ENCODE measurements at places on chromosomes 5 and 9.
A peak's percentile ranks its signal among the peaks of the same experiment; 100 is the strongest.

GRCh38 chr9:21558079-21558478 lies 76.0 kb upstream of the IFNE start:
- no peak for DNase-seq

DNA sequence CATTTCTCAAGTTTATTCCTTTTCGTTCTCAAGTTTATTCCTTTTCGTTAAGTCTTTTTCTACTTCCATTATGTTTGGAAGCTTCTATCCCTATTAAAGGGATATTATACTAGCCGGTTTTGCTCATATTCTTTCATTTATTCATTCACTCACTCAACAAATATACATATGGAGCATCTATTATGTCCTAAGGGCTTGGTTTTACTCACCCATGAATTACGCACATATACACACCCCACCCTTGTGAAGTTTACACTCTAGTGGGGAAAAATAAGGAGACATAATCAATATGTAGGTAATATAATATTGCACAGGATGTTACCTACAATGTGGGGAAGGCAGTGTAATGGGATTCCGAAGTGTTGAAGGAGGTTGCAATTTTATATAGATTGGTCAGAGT lies 90.5 kb downstream of the ACTL7B start:
- DNase-seq, result no peak

GRCh38 chr5:80059354-80059980 lies 24.3 kb downstream of the THBS4 start:
- DNase-seq, result no peak

DNA sequence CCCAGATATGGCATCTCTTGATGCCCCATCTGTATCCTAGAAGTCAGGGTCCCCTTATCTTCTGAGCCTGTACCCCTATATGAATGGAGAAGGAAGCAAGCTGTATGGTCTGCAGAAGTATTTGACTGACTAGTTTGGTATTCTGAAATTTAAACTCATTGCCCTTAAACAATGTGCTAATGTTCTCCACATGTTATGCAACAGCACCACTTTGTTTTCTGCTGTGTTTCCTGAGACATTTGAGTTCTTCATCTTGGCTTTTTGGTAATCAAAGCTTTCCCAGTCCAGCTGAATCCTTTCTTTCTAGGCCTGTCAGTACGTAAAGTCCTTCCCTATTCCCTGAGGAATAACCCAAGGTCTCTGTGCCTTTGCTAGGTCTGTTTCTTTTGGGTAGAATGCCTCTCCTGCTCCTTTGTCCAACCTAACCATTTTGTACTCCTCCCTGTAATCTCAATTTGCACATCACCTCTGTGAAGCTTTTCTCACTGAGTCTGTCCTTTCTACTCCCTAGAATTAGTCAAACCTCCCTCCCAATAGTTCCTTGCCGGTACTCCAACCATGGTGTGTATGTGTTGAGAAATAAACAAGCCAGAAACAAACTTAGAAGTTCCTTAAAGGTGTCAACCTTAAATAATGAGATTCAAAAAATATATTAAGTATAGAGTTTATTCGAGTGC lies 72.1 kb upstream of the HSPB3 start:
- DNase-seq, result no peak

- no peak for DNase-seq
Measured at GRCh38 chr9:132776268-132776667, 101.8 kb downstream of the AK8 start.

DNA sequence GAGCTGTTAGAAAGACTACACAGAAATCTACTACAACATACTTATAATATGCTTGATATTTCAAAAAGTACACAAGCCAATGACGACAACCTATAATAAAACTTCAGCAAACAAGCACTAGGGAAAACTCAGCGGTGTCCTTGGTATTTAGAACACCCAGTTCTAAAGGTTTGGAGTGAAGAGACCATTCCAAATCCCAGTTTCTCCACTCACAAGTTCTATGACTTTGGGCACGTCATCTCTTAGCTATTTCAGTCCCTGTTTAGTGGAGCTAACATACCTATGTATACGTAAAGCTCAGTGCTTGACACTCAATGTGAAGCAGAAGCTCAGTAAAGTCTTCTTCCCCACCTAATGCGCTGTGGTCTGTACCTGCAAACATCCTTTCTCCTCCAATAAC lies 52.8 kb downstream of the MLLT3 start:
- DNase-seq, result no peak

GRCh38 chr5:115683081-115683480 lies 57.2 kb upstream of the TMED7 start:
- DNase-seq, result no peak

DNA sequence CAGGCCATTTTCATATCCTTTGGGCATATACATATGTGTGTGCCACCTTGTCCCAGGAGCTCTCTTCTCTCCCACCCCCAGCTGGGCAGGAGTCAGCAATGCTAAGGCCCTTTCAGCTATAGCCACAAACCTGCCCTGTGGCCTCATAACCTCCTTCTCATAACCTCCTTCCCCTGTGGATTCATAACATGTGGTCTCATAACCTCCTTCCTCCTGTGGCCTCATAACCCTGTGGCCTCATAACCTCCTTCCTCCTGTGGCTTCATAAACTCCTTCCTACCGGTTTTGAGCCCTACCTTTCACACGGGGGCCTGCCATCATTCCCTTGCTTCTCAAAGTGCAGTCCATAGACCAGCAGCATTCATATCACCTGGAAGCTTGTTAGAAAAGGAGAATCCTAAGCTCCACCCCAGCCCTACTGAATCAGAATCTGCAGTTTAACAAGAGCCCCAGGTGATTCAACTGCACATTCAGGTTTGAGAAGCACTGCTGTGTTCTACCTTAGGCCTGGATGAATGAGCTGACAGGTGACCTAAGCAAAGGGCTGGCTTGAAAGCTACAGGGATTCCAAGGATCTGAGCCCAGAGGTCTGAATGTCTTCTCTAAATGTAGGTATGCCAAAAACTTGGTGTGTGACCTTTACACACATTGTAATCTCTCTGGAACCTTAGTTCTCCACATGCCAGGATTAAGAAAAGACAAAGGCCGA lies 41.9 kb upstream of the PLPP6 start:
- no peak for DNase-seq

GRCh38 chr5:6504677-6505415 lies 56.2 kb downstream of the UBE2QL1 start:
- DNase-seq, result no peak

GRCh38 chr5:39262981-39263380 lies 43.6 kb upstream of the FYB1 start:
- no peak for DNase-seq

- peak; percentile 54 for DNase-seq
Measured at GRCh38 chr9:112166176-112167140, 8.6 kb downstream of the SUSD1 start.

- DNase-seq, result no peak
Measured at GRCh38 chr9:93223260-93224180, 39.6 kb downstream of the WNK2 start.

GRCh38 chr9:5767968-5768932 lies 64.7 kb downstream of the ERMP1 start:
- no peak for DNase-seq

- no peak for DNase-seq
Measured at GRCh38 chr5:125061726-125062125, 315.3 kb upstream of the ZNF608 start.

DNA sequence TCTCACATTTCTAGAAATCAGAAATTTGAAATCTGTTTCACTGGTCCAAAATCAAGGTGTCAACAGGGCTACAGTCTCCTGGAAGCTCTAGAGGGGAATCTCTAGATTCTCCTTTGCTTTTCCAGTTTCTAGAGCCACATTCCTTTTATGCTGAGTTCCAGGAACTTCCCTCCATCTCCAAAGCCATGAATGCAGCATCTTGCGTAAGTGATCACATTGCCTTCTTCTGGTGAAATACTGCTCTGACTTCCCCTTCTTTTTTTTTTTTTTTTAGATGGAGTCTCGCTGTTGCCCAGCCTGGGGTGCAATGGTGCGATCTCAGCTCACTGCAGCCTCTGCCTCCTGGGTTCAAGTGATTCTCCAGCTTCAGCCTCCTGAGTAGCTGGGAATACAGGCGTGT lies 23.8 kb downstream of the GDA start:
- no peak for DNase-seq

GRCh38 chr5:178563621-178564020 lies 26.6 kb downstream of the COL23A1 start:
- DNase-seq, result no peak

- DNase-seq, result no peak
Measured at GRCh38 chr9:17648516-17648915, 69.7 kb downstream of the SH3GL2 start.

DNA sequence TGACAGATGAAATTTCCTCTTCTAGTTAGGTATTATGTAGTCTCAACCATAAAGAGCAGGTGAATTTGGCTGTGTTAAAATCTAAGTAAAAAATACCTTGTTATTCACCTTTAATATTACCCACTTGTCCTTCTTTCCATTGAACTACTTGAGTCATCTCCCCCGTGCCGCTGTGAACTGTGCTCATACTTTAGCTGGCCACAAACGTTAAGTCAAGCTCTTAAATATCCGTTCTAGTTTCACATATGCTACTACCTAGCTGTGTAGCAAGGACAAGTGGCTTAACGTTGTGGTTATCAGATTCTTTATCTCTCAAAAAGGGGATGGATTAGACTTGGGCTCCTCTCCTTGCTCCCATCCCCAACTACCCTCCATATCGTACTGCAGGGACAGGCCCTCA lies 110.4 kb downstream of the EFNA5 start:
- no peak for DNase-seq

DNA sequence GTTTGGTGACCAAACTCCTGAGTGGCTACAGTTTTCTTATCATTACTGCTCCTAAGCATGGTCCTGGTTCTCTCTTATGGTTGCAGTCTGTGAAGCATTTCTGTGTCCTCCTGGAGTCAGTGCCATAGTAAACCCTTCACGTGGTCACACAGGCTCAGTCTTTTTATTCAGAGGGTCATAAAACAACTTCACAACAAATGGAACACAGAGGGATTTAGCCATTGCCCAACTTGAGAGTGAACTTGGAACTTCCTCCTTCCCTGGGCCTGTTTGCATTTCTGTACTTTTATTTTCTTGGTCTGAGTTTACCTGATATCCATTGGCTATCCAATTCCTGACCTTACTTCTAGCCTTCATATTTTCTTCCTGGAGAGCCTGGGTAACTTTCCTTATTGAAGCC lies 144.9 kb downstream of the CCDC192 start:
- peak; percentile 20 for DNase-seq

DNA sequence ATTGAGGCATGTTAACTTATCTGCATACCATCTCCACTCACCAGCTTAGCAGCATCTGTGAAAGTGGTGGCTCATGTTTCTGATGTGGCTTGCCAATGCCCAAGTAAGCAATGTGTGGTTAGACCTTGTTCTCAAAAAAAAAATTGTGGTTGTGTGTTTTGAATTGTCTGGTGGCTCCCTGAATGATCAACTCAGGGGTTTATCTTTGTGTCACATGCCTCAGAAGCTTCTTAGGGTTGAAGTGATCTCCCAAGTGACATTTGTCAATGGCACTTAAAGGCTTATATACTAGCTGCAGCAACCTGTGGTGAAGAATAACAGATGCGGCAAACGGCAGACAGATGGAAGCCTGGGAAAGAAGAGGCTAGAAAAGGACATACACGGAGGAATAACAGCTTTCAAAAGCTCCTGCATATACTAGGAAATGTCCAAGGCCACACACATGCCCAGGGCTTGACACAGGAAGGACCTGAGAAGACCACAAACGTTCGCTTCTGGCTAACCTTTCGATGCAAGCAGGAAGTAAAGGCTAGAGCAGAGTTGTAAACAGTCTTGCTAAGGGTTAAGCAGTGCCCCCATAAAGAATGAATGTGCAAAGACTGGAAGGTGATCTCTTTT lies 42.2 kb upstream of the FSD1L start:
- DNase-seq, result no peak

DNA sequence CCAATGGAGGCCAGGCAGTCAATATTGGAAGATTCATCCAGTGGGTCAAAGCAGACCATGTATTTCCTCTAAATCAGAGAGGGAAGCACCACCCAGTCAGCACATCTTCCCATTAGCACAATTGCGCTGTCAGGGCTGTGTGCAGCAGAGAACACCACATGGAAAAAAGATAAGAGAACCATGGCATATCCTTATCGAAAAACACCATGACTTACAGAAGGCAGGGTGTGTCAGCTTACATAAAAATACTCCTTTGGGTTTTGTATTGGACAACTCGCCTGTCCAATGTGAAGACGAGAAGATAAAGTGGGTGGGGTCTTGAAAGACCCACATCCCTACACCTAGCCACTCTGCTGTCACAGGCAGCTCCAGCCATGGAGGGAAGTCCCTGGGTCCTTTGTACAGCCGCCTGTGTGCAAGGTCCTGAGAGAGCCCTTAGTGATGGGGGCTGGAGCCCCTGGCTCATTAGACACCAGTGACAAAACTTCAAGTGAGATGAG lies 71.9 kb upstream of the SPATA31E1 start:
- DNase-seq, result no peak

- DNase-seq, result no peak
Measured at GRCh38 chr9:98568909-98569469, 139.7 kb downstream of the GABBR2 start.

- DNase-seq, result no peak
Measured at GRCh38 chr9:78397454-78397853, 100.5 kb downstream of the PSAT1 start.

DNA sequence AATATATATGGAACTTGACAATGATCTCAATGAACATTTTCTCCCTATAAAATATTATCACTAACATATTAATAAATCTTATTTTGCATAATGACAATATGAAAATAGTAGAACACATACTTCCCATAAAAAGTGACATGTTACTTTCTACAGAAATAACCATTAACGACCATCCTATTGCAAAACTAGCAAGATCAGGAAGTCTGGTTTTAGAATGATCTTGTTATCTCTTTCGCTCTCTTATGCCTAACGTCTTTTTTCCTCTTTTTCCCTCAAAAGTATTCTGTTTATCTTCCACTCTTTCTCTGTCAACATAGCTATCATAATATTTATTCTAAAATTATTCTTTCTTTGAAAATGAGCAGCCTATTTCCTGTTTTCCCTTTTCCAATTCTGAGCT lies 21.6 kb upstream of the C5orf46 start:
- DNase-seq, result no peak

- DNase-seq, result no peak
Measured at GRCh38 chr5:169652057-169652456, 15.0 kb downstream of the DOCK2 start.

DNA sequence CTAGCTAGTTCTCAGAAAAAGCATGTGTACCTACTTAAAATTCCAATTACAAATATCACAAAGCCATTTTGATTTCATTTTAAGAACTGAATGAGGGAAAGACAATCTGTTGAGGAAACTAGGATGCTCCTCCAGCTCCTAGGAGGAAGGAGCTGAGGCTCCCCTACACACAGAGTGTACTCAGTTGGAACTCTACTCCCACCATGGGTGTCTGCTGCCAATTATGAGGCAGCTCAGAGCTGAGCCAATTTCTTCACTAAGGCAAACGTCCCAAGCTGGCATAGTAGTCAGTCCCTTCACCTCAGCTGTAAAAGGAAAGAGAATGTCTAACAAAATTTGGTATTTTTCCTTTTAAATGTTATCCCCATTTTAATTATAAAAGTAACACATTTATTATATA lies 300.0 kb upstream of the TRPC7 start:
- DNase-seq, result no peak

- DNase-seq, result peak; percentile 33
Measured at GRCh38 chr9:94861589-94862272, 135.2 kb downstream of the AOPEP start.
